ENCODE measurements at places on chromosomes 6 and 20. TPM values are rescaled to one million over a fixed set of nuclear protein-coding genes. Genes with fewer than 3 reads are reported as not detected.
A peak's percentile ranks its signal among the peaks of the same experiment; 100 is the strongest.

GRCh38 chr20:63979557-63980316, at the start of gene SAMD10:
SAMD10 (minus strand) TSS chr20:63979642; CDS start chr20:63979467, 175 bp downstream.
- peak; percentile 85 for DNase-seq

DNA sequence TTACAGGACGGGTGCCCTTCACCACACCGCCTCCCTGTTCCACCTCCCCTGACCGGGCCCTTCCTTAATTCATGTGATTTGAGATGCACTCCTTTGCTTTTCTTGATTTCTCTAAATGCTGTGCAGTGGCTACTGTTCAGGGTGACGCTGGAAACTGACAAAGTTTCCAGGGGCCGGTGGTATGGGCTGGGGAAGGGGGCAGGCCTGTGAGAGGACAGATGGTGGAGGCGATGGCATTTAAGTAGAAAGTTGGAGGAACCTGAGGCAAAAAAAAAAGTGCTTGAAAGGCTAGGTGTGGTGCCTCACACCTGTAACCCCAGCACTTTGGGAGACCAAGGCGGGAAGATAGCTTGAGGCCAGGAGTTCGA, 121.6 kb upstream of the RNF24 start:
- no peak for DNase-seq

- peak; percentile 9 for DNase-seq
These were observed 5.4 kb upstream of the KCNQ5 start for GRCh38 chr6:72616406-72617015.

GRCh38 chr20:10629946-10630650, 43.7 kb downstream of the JAG1 start:
- DNase-seq, result peak; percentile 42

GRCh38 chr6:1337791-1338190, 25.9 kb downstream of the FOXQ1 start:
- DNase-seq, result no peak

DNA sequence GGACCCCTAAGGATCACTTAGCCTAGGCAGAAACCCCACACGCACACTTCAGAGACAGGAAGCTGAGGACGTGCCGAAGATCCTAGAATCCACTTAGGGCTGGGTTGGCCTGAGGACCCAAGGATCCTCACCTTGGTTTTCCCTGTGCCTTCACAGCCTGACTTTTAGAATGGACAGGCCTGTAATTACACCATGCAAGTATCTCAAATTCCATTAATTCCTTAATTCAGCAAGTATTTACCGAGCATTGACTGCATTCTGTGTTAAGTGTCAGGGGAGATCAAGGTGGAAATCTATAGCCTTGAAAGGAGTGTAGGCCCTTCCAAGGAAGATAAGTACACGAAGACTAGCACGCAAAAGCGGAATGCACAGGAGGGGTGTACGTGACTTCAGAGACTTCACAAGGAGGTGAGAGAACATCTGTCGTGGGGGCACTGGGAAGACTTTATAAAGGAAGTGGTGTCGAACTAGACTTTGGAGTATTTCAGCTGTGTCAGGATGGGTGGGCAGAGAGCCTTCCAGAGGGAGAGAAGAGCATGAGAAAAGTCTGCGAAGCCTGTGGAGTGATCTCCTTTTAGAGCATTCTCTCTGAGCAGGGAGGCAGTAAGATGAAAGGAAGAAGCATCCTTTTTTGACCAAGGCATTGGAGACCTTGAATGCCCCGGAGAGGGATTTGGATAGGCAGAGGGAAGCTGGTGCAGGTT, 4.0 kb downstream of the DSP start:
- no peak for DNase-seq

- no peak for DNase-seq
These were observed 3.0 kb upstream of the DDX43 start for GRCh38 chr6:73391675-73392074.

- no peak for DNase-seq
These were observed 162.5 kb downstream of the WDR27 start for GRCh38 chr6:169539176-169539897.

DNA sequence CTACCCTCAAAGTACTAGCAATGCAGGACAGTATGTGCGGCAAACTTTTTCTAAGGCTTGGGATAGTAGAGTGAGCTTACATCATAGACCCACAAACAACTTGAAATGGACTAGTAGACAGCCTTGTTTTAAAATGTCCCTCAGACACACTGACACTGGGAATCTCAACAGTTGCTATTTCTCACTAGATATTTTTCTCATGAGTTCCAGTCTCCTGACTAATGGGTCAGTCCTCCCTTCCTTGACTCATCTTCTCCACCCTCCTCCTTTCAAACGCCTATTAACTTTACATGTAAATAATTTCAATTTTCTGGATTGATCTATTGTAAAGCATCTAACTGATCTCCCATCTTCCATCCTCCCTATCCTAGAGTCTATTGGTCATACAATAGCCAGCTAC, 308.3 kb upstream of the PREP start:
- no peak for DNase-seq

Gene TUBE1
- polyA plus RNA-seq, result 13.7 TPM

Gene TMEM74B
- 4.6 TPM for polyA plus RNA-seq

Gene VSX1
- polyA plus RNA-seq, result 0.12 TPM

Gene SLC22A16
- polyA plus RNA-seq, result not detected

Gene FAM162B
- polyA plus RNA-seq, result 6.3 TPM

Gene HDAC2
- 132 TPM for polyA plus RNA-seq

All from muscle of back (tissue), 13 donors.